Neural progenitor cell (in vitro differentiated cells): ENCODE measurements at places on chromosomes 7 and 10. TPM values are rescaled to one million over a fixed set of nuclear protein-coding genes. Genes with fewer than 3 reads are reported as not detected.

Gene ITPRID1
- not detected in 2 replicates for total RNA-seq

Gene CYCS
- total RNA-seq = 49.0 and 93.9 TPM in 2 replicates

Gene SH2B2
- 2.0 and 15.1 TPM in 2 replicates for total RNA-seq

GRCh38 chr7:78662939-78663338, 790.5 kb downstream of the MAGI2 start:
- H3K27ac ChIP-seq = no peak overlapping the region
- H3K4me3 ChIP-seq = no peak overlapping the region
- H3K36me3 ChIP-seq = no peaks in the 10 kb centered on the region
- no peak for DNase-seq
- no peaks in the 10 kb centered on the region for H3K4me1 ChIP-seq
- H3K27me3 ChIP-seq = no peaks in the 10 kb centered on the region

DNA sequence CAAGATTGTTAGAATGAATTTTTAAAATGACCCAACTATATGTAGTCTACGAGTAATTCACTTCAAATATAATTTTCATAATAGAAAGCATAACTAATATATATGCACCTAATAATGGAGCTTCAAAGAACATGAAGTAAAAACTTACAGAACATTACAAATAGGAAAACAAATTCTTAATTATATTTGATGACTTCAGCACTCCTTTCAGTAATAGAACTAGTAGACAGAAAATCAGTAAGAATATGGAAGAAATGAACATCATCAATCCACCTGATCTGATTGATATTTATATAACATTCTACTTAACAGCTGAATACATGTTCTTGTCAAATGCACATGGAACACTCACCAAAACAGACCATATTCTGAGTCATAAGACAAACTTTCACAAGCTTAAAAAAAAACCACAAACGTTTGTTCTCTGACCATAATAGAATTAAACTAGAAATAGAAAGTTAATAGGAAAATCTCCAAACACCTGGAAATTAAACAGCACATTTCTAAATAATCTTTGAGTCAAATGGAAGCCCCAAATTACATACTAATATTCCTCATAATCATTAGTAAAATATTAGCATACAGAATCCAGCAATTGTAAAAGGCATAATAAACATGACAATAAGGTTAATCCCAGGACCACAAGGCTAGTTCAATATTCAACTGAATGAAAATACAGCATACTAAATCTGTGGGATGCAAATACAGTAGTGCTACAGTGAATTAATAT, 48.0 kb downstream of the BRAF start:
- no peaks in the 10 kb centered on the region for H3K4me1 ChIP-seq
- no peak overlapping the region for H3K27ac ChIP-seq
- H3K4me3 ChIP-seq = no peak overlapping the region
- no peaks in the 10 kb centered on the region for H3K27me3 ChIP-seq
